Fibroblast of the aortic adventitia (primary cell): ENCODE measurements at places on chromosomes 7 and 10.

DNA sequence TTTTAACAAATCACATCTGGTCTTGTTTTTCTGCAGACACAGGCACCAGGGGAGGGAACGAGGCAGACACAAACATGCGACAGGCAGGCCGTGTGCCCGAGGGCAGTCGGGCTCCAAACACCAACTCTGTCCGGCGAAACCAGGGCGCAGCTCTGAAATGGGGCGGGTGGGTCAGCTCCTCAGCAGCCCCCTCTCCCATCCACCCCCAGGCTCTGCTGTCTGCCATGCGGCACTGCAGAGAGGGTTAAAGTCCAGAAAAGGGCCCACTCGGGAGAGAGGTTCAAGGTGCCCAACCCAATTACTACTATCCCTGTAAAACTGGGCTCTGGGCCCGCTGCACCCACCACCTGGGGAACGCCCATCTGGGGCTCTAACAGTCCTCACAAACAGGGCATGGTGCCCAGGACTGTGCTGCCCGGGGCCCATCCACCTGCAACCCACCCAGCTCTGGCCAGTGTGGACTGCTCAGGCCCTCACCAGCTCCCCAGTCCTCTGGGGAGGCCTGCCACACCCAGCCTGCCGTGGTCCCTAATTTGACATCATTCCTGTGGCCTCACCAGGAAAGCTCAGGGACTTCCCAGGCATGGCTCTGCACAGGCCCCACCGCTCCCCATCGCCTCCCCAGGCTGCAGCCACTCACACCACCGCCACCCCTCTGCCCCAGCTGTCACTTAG, 18.7 kb downstream of the YKT6 start:
- DNase-seq = no peak

DNA sequence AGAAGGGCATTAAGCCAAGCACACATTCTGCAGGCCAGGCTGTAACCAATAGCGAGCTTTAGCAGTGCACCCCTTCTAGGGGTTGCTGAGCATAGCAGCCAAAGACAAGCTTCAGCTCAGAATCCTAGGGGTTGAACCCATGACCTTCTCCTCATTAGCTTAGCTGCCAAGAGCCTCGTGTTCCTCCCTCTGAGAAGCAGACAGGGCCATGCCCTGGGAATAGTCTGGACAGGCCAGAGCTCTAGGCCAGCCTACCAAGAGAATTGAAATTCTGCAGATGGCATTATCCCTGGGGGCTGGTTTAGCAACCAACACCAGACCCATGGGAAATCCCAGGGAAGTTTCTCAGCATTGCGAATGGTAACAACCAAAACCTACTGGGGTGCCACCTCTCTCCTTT, 77.2 kb downstream of the PLXNA4 start:
- DNase-seq = no peak

- peak; percentile 85 for DNase-seq
These were observed at the start of gene IDE for GRCh38 chr10:92573798-92574547. Gene IDE, minus strand, starts transcription at chr10:92574093. Its CDS starts 74 bp downstream, at chr10:92574019.

DNA sequence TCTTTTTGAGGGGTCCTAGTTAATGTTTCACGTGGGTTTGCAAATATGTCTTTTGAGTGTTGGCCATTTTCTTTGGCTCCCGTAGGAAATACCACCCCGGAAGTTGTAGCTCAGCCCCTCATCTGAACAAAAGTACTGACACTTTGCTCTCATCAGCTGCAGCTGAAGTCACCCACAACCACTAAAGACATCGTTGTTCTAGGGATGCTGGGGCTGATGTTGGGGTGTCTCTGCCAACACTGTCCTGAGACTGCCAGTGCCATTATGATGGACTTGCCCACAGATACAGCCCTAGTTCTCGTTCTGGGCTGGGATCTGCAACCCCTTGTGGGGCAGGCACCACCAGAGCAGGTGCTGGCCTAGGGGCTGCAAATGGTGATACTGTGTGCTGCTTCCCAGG, 82.6 kb upstream of the ARHGAP21 start:
- no peak for DNase-seq

DNA sequence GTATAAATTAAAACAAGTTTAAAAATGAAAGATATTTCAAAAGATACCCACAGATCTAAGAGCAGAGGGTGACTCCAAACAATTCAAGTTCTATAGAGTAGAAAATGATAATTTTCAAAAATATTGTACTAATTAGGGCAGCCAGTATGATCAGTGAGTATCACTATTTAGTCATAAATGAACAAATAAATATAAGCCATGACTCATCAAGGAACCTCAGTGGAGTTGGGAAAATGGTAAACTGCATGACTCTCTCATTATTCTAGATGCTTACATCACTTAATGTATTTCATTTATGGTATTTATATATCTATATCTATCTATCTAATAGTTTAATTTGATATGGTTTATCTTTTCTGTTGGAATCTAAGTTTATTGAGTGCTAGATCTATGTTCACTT, 94.3 kb downstream of the THSD7A start:
- DNase-seq = no peak

GRCh38 chr10:72802332-72802731, 91.2 kb upstream of the OIT3 start:
- DNase-seq = peak; percentile 41

DNA sequence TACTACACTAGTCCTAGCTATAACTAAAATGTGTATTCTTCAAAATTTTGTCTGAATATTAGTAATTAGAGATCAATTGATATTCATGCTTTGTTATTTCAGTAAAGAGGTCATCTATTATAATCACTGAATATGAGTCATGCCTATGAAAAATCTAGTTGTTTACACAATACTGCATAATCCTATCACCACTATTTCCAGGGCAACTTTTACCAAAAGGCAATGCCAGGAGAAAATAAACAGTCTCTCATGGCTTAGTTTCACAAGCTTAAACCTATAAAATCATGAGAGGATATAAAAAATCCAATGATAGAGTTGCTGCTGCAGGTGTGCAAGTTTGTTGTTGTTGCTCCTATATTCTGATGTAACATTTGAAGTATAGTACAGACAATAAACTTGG, 149.9 kb upstream of the COL1A2 start:
- no peak for DNase-seq

GRCh38 chr7:116687801-116688201, 15.8 kb downstream of the MET start:
- DNase-seq = peak; percentile 82

GRCh38 chr7:79785556-79785955, 332.1 kb upstream of the MAGI2 start:
- DNase-seq = no peak

- DNase-seq = no peak
These were observed 13.1 kb downstream of the UMAD1 start for GRCh38 chr7:7653593-7654187.

GRCh38 chr10:124614003-124614659, 130.0 kb downstream of the FAM53B start:
- DNase-seq = no peak

DNA sequence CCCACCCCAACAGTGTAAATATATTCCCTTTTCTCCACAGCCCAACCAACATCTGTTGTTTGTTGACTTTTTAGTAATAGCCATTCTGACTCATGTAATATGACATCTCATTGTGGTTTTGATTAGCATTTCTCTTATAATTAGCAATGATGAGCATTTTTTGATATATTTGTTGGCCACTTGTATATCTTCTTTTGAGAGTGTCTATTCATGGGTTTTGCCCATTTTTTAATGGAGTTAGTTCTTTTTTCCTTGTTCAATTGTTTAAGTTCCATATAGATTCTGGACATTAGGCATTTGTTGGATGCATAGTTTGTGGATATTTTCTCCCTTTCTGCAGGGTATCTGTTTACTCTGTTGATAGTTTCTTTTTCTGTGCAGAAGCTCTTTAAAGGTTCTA, 340.1 kb downstream of the NXPH1 start:
- DNase-seq = no peak

DNA sequence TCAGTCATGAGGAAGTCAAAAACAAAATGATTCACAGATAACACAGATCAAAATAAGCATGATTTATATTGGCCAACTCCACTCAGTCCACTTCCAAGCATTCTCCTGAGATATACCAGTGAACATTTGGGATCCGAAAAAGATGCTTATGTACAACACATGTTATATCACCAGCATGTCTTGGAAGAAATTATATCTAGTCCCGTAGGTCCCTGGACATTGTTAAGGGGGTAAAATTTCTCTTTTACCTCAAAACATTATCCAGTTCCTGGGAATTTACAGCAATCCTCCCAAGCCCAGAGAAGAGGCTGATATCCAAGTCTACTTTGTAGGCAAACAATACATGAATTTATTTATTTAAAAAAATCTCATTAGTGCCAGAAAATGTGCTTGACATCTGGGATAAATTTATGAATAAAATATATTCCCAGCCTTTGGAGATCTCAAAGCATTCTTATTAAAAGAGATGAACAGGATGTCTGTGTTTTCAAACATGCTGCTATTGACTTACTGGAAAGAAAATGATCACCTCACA, 582.2 kb upstream of the ZWINT start:
- DNase-seq = no peak

- peak; percentile 63 for DNase-seq
These were observed 96.6 kb upstream of the PTN start for GRCh38 chr7:137439829-137440825.

- DNase-seq = no peak
These were observed 80.0 kb downstream of the EEPD1 start for GRCh38 chr7:36232971-36233550.

GRCh38 chr7:150937848-150938561, 40.1 kb downstream of the KCNH2 start:
- DNase-seq = peak; percentile 43

DNA sequence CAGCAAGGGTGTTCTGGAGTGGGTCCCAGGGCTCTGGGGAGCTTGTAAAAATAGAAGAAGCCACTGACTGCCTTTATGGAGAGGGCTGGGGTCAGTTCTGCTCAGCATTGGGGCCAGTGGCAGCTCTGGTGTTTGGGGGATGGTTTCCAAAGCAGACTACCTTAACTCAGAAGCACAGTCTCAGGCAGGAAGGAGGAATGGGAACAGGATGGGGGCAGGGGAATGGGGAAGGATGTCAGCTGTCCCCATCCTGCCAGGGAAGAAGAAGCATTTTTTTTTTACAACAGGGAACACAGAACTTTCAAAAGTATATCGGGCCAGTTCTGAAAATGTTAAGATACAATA, 28.8 kb downstream of the TSPAN15 start:
- DNase-seq = no peak

DNA sequence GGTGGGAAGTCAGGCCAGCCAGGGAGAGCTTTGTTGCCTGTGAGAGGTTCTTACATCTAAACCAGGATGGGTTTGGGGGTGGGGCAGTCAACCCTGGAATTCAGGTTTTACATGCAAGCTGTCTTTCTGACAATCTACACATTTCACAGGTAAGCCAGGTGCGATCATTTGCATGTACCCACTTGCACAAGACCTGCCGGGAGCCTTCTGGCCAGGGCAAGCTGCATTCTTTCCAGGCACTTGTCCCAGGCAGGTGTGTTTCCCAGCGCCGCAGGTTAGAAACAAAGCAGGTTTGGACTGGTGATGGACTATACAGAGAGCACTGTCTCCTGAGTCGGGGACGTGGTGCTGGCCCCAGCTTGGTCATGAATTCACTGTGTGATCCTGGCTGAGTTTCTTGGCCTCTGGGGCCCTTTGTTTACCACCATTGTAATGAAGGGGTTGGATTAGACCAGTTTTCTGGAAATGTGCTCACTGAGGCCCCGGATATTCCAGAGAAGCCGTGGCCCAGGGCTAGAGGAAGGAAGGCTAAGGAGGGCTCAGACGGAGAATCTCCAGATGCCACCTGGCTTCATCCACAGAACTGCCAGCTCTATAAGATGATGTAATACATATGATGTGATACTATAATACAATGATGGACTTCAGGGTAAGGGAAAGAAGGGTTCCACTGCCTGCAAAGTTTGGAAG, 205.2 kb upstream of the SVIL start:
- DNase-seq = no peak

GRCh38 chr7:120873401-120873800, 15.5 kb upstream of the TSPAN12 start:
- DNase-seq = no peak

DNA sequence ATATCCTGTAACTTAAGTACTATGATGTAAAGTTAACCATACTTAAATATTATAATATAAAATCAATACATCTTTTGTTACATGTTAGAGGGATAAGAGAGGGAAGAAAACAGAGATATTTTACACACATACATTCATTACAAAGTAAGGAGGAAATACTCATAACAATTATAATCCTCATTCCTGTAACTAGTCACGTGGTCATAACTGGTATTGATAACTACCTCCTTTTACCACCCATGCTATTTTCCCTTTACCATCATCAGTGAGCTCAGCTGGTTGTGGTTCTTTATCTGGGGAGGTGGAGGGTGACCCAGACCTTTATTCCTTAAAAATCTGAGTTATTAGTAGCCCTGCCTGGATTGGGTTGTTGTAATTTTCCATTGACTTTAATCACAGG, 8.3 kb downstream of the GIMAP8 start:
- no peak for DNase-seq

DNA sequence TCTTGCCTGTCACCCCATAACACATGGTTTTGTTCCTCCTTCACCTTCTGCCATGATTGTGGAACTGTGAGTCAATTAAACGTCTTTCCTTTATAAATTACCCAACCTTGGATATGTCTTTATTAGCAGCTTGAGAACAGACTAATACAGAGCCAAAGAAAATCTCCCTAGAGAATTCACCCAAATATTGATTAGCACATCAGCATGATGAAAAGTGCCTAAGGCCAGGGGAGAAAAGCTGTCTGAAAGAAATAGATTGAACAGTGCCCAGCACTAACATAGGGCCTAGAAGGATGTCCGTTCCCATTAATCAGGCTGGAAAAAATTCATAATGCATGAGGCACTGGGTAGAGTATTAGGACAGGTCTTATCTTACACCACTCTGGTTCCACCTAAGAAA, 111.9 kb upstream of the CALN1 start:
- DNase-seq = no peak

DNA sequence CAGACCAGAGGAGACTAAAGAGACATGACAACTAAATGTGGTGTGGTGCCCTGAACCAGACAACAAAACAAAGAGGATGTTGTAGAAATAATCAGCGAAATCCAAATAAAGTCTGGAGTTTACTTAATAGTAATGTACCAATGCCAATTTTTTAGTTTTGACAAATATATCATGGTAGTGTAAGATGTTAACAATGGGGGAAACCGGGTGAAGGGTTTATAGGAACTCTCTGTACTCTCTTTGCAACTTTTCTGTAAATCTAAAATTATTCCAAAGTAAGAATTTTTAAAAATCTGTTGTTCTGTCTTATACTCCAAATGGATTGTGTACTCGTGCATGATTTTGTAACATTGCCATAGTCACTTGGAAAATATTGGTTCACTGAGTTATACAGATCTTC, 129.3 kb downstream of the CNNM2 start:
- DNase-seq = no peak

DNA sequence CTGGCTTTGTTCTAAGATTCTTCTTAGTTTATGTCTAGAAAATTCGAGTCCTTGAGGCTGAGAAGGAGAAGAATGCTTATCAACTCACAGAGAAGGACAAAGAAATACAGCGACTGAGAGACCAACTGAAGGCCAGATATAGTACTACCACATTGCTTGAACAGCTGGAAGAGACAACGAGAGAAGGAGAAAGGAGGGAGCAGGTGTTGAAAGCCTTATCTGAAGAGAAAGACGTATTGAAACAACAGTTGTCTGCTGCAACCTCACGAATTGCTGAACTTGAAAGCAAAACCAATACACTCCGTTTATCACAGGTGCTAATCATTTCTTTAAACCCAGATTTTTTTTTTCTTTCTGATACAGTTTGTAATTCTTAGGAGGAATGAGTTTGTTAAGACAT, 6.7 kb downstream of the CEP55 start:
- DNase-seq = peak; percentile 52

- DNase-seq = no peak
These were observed 37.2 kb upstream of the PAPSS2 start for GRCh38 chr10:87622314-87623004.
